Stimulated activated CD8-positive, alpha-beta memory T cell treated with anti-CD3 and anti-CD28 coated beads, Interleukin-15, amount 100 ng/mL, for 24 hours (primary cell): ENCODE measurements at places on chromosomes 2 and 18.

GRCh38 chr2:119862127-119862889 lies 102.6 kb downstream of the PTPN4 start:
- DNase-seq, result no peak

GRCh38 chr2:69241664-69242514 lies 145.1 kb downstream of the GFPT1 start:
- DNase-seq, result no peak

DNA sequence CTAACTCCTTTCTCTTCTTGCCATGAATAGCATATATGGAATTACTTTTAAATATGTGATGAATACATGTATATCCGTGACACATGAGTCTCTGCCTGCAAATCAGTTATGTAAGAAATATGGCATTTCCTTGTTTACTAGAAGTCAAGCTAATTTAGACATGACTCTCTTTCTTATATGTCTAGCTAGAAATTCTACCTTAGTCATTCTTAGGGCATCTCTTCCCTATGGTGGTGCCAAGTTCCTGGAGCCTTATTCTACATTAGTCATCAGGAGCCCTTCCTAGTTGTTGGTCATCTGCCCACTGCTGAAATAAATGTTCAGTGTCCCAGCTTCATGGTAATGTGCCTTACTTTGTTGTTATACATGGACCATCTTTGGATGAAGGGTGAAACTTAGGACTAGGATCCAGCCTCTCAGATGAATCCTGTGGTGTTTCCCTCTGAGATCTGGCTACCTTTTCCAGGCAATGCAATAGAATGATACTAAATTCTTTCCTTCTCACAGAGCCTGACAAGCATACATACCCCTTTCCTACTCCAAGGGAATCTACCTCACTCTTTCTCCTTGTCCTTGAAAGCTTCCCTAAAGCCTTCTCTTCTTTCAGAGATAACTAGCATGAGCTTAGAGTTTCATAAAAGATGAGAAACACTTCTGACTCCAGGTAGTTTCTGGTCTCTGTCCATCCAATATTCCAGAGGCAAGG lies 415.3 kb upstream of the VWC2L start:
- no peak for DNase-seq

DNA sequence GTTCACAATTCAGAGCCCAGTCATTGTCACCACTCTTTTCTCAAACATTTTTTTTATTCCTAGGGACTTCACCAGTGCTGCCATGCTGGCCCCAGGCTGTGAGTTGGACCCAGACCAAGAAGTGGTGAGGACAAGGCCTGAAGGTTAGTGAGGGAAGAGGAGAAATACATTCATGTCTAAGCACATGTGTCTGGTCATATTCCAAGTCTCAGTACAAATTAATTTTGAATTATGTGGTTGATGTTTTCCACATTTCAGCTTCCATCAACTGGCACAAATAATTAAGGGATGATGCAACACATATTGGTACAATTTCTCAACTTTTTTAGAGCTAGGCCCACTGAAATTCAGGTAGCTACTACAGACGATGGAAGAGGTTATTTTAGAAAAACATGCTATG lies 106.6 kb upstream of the UPP2 start:
- no peak for DNase-seq

GRCh38 chr2:221458578-221458977 lies 113.5 kb downstream of the EPHA4 start:
- no peak for DNase-seq

DNA sequence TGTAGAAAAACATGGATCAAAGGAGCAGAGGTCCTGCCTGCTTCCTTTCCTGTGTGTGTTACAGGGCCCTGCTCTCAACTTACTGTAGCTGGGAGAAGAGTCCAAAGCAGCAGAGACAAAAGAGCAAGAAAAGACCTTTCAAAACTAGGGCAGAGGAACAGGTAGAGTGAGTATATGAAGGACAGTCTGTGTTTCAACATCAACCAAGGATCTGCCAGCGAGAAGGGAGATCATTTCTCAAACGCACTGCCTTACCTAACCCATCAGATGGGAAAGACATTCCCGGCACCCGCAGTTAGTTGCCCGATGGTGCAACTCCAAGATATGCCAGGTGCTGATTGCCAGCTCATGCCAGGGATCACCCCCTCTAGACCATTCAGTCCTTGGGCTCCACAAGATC lies 41.7 kb downstream of the MREG start:
- no peak for DNase-seq

DNA sequence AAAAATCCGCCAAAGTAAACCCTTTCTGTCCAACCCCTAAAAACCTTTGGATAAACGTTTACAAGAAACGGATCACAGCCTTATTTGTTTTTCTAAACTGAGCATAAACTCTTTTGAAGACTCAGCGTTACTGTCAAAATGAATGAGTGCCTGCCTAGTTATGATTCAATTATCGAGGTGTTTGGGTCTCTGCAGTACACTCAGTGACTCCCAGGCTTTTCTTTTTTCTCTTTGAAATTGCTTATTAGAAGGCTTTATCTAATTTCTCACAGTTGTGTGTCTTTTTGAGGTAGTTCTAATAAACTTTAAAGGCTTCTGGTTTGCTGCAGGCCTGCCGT lies 663 bp downstream of the RHBDD1 start:
- no peak for DNase-seq

- DNase-seq, result no peak
Measured at GRCh38 chr2:143950704-143951103, 569.2 kb downstream of the ZEB2 start.

- no peak for DNase-seq
Measured at GRCh38 chr2:3399829-3400228, 20.3 kb downstream of the TRAPPC12 start.

DNA sequence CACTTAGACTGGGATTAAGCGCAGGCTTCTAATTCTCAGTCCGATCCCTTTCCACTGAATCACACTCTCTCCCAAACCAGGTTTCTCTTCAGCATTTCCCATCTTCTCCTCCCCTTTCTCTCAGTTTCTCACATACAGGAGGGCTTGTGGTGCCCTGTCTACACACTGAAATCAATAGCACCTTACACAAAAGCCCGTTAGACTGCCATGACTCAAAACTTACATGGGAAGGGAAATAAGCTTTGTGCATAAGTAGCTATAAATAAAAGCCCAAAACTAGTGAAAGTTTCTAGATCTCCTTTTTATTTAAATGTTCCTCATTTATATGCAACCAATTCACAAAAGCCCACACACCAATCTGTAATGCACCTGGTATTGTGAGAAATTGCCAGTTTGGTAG lies 318.4 kb downstream of the TXNL1 start:
- no peak for DNase-seq

- DNase-seq, result no peak
Measured at GRCh38 chr2:135840601-135841000, 3.6 kb upstream of the LCT start.

GRCh38 chr2:41489638-41490037 lies 558.2 kb upstream of the PKDCC start:
- no peak for DNase-seq

DNA sequence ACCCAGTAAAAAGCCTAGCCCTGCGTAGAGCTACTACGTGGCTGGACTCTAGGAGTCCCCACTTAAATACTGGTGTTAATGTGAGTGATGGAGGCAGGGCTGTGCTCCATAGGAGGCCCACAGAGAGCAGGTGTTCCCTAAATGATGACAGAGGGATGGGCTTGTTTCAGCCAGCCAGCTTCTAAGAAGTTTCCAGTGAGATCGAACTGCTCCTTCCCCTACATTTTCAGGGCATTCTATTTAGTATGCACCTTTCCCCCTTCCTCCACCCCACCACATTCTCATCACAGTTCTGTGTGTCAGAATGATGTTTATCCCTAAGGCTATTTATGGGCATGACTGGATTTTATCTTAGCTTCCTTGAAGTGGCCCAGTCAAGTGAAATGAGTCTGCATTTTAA lies 213.0 kb downstream of the TRIB2 start:
- no peak for DNase-seq

- DNase-seq, result no peak
Measured at GRCh38 chr18:43868497-43868995, 591.3 kb upstream of the SYT4 start.

- no peak for DNase-seq
Measured at GRCh38 chr2:71734620-71735019, 281.3 kb downstream of the DYSF start.

DNA sequence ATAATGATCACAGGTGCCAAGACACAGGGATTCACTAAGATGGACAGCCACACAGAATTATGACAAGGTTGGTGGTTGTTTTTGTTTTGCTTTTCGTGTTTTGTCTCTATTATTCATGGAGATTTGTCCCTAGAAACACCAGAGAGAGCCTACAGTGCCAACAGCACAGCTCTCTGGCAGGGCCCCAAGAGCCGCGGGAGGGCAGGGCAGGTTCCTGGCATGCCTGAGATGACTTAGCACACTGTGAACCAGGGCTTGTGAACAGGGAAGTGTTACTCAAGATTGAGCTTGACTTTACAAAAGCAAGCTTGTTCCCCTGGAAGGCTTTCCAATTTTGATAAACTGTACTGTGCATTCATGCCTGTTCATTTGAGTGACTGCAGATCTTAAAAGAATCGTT lies 437.4 kb upstream of the SALL3 start:
- DNase-seq, result no peak

GRCh38 chr2:230384986-230385385 lies 31.0 kb upstream of the SP100 start:
- DNase-seq, result no peak

GRCh38 chr18:11666176-11666575 lies 22.9 kb upstream of the GNAL start:
- no peak for DNase-seq

- no peak for DNase-seq
Measured at GRCh38 chr2:3349211-3349693, 28.4 kb downstream of the EIPR1 start.

GRCh38 chr2:84121-84520 lies 37.8 kb upstream of the FAM110C start:
- no peak for DNase-seq

- DNase-seq, result no peak
Measured at GRCh38 chr2:113078350-113078839, 10.6 kb downstream of the IL1F10 start.

- DNase-seq, result no peak
Measured at GRCh38 chr2:121555008-121555407, 24.3 kb downstream of the RNU4ATAC start.

DNA sequence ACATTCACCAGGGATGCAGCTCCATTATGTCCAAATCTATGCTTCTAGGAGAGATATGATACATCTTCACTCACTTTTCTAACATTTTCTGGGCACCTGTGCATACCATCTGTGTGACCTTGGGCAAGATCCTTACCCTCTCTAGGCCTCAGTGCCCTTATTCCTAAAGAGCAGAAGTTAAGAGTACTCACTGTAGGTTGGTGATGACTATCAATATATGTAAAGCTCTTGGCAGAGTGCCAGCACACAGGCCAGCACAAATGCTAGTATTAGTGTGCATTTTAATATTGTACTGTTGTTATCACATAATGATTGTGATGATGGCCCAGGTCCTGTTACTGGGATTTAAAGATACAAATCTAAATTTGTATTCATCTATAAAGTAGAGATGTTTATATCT lies 199.2 kb downstream of the RAD51AP2 start:
- DNase-seq, result no peak

- DNase-seq, result no peak
Measured at GRCh38 chr2:9737053-9737875, 106.0 kb upstream of the TAF1B start.

DNA sequence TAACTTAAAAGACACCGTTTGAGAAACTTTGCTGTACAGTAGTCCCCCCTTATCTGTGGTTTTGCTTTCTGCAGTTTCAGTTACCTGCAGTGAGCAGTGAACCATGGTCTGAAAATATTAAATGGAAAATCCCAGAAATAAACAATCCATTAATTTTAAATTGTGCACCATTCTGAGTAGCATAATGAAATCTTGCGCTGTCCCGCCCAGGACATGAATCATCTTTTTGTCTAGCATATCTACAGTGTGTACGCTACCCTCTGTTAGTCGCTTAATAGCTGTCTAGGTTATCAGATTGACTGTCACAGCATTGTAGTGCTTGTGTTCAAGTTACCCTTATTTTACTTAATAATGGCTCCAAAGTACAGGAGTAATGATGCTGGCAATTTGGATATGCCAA lies 6.1 kb downstream of the ARPC2 start:
- DNase-seq, result no peak

DNA sequence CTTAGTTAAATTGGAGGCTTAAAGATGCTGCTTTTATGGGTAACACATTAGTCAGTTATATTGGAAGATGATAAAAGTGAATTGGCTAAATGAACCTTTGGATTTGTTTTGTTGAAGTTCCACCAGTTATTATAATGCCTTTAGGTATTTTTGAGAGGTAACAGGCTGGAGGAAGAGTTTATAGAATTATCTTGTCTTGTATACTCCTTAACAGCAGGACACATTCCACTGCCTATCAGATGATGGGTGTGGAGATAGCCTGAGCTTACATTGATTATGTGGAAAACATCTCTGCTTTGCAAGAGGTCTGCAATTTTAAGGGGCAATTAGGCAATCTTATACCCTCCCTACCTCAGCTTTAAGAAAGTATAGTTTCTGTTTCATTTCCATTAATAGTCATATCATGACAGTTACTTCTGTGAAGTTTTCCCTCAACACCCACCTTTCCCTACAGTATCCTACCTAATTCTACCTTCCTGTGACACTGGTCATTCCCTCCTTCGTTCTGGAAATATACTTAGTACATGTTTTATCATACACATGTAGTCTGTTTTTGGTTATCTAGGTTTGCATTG lies 403.7 kb upstream of the SPRED2 start:
- DNase-seq, result no peak

DNA sequence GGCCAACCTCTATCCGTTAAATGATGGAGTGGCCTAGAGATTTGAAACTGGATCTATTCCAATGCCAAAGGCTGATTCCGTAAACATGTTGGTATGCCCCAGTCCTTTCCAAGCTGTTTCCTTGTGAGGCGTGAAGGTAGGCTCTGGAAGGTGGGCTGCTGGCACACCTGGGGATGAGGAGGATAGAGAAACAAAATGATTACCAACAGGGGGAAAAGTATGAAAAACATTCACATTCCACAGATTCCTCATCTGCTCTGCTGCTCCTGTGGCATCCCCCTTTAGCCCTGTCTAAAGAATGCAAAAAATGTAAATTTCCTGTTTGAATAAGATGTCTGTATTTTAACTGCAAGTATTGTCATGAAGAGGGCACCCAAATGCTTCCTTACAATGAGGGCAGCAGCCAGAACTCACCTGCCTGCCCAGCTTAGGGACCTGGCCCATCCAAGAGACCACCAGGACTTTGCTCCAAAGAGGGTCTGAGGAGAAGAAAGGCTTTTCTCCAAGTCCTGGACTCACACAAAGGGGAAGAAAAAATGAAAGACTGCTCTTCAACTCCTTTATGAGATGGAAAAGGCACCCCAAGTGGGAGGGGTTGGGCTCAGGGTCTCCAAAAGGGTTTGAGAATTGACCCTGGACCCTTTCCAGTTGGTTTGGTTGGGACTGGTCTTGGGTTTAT lies 132.3 kb upstream of the PELI1 start:
- DNase-seq, result no peak

GRCh38 chr2:149585166-149585885 lies 2.2 kb downstream of the MMADHC start:
- no peak for DNase-seq

DNA sequence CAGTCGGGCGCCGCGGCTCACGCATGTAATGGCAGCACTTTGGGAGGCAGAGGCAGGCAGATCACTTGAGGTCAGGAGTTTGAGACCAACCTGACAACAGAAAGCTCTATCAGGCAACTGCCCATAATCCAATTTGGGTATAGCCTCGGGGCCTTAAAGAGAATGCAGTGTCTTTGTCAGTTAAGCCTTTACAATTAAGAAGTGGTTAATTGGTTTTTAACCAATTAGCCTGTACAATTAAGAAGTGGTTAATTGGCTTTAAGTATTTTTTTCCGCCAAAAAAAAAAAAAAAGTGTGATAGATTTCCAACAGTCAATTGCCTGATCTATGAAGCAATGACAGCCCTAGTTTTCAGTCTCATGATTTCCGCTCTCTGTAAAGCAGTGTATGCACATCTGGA lies 74.6 kb upstream of the NARS1 start:
- DNase-seq, result no peak
